ENCODE measurements at places on chromosomes 1 and 21.

DNA sequence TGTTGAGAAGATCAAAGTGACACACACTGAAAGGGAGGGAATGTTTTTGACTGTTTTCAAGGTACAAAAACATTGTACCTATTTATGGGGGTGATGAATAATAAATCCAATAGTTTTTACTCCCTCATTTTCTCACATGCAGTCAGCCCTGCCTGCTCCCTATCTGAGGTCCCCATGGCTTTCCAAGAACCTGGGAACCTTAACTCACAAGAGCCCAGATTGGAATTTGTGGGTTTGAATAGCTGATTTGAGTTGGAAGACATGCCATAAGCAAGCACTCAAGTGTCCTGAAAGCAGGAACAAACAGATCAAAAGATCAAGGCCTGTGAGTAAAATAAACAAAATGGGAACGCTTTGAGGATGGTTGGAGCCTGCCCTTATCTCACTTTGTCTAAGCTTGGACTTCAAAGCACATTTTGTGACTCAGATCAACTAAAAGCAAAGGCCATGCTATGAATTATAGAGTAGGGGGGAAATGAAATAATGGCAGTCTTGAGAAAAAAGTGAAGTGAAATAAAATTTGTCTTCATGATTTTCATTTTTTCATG lies 136.6 kb downstream of the LYPLAL1 start:
- DNase-seq, result no peak

DNA sequence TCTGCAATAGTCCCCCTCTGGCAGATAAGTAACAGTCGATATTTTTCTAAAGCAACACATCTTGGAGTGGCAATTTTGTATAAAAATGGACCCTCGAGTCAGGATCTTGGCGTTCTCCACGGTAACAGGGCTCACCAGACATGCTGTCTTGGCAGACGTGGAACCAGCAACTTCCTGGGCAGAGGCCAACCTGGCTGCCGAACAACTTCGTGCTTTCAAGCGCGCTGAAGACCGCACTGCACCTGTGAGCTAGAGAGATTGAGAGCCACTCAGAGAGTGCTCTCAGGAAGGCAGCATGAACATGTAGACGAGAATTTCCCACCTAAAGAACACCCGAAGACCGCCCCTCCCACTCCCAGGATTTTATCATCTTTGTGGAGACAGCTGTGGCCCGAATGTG lies 7.3 kb downstream of the C1orf174 start:
- no peak for DNase-seq

GRCh38 chr1:202329891-202330290 lies 11.8 kb downstream of the UBE2T start:
- DNase-seq, result no peak

- DNase-seq, result no peak
Observed at GRCh38 chr1:224558904-224559303, 57.2 kb upstream of the CNIH3 start.

All from NCI-H748 treated with DMSO at 0.1 percent for 48 hours (cell line).